ENCODE measurements at places on chromosomes 2 and 18. TPM values are rescaled to one million over a fixed set of nuclear protein-coding genes. Genes with fewer than 3 reads are reported as not detected.

CPO gene
- total RNA-seq: not detected

RSAD2 gene
- total RNA-seq: 3.3 TPM

SLC9A2 gene
- 0.41 TPM for total RNA-seq

FOXI3 gene
- total RNA-seq: 0.41 TPM

GNAL gene
- 92.9 TPM for total RNA-seq

Measured in frontal cortex (tissue), 4 donors.